Endodermal cell (in vitro differentiated cells): ENCODE measurements at places on chromosomes 4 and X.

- DNase-seq: no peak
These were observed 385.3 kb downstream of the ARHGAP24 start for GRCh38 chr4:85860066-85860740.

DNA sequence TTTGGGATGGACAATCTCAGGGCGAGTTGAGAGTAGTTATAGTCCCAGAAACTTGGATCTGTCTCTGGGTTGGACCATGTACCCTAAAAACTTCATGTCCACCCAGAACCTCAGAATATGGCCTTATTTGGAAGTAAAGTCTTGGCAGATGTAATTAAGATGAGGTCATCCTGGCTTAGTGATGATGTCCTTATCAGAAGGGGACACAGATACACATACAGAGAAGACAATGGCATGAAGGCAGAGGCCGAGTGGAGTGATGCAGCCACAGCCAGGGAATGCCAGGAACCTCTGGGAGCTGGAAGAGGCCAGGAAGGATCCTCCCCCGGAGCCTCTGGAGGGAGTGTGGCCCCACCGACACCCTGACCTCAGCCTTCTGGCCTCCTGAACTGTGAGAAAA, 61.2 kb upstream of the STX18 start:
- no peak for DNase-seq

DNA sequence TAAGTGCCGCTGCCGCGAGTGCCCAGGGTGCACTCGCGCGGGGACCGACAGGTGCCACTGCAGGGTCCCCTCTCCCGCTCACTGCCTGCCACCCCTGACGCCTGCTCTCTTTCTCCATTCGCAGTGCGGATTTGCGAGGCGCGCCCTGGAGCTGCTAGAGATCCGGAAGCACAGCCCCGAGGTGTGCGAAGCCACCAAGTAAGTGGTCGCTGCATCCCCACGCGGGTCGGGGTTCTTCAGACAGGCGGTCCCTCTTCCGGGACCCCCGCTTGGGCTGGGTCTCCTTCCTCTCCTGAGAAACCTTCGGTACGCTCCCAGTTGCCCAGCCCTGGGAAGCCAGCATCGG, 547 bp downstream of the GUCY1A1 start:
- DNase-seq: peak; percentile 81

DNA sequence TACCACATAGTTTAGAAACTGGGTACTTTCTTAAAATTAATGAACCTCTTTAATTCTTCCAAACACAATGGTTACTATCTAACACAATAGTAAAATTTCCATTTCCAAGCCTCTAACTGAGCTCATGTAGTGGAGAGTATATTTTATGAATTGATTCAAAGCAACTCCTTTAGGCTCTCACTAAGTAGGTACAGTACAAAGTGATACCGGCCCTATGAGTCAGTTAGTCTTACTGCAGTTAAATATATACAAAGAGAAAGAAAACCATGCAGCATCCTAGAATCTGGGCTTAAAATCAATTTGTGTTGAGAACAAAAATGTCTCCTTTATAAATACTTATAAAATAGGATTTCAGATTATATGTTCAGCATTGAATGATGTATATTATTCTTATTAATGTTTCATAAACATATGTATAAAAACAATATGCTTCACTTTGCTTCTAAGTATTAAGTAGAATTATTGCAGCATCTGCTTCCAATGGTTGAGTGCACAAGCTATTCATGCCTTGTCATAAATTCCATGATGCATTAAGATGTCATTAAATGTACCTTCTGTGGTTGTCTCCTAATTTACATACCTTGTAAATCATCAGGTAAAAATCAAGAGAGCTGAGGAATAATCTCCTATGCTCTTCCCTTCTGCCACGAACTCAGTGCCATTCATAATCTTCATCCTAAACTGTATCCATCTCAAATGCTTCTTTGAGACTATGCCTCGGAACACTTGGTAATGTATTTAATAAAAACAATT, 1037.8 kb downstream of the STPG2 start:
- DNase-seq: no peak

DNA sequence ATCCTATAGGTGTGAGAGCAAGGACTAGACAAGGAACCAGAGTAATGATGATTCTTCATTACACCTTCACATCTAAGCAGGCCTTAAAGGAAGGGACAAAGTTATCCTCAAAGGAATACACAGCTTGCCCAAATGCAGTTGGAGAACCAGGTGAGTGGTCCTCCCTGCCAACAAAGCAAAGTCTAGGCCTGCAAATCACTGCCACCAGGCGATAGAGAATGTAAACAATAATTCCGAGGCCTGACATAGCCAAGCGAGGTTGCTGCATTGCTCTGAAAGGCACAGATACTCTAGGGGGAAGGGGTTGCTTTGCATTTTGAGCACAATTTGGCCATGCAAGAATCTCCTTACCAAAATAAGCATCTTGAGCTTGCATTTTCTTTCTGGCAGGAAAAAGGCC, 178.2 kb upstream of the FAT1 start:
- no peak for DNase-seq

- no peak for DNase-seq
These were observed 180.4 kb downstream of the AFAP1 start for GRCh38 chr4:7759216-7759615.

DNA sequence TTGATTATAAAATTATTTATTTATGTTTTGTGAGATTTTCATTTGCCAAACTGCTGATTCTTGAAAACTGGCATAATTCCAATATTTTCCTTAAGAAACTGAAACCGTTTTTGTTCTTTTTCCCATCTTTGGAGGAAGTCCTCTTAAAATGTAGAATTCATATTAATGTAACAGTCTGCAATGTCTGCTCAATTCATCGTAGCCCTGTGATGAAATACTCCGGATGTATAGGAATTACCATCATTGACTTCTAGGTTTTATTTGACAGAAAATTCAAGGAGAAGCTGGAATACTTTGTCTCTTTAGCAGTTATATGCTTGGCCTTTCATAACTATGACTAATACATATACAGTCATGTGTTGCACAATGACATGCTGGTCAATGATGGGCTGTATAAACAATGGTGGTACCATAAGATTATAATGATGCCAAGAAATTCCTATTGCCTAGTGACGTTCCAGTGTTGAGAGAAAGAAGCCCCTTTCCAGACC, 185.0 kb upstream of the GPRIN3 start:
- no peak for DNase-seq

DNA sequence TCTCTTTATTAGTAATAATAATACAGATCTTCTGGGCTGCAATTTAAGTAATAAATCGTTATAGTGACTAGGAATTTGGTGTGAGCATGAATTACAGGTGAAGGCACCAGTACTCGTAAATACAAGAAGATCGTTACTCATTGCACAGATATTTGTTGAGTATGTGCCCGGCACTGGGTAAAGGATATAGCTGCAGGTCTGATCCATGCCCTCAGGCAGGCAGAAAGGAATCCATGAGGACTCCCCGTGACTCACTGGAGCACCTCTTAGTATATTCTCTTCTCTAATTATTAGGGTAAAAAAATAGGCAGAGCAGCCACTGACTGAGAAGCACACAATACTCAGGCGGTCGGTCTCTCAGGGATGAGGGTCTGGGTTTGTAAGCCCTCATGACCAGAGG, 868.3 kb downstream of the RAB28 start:
- no peak for DNase-seq

DNA sequence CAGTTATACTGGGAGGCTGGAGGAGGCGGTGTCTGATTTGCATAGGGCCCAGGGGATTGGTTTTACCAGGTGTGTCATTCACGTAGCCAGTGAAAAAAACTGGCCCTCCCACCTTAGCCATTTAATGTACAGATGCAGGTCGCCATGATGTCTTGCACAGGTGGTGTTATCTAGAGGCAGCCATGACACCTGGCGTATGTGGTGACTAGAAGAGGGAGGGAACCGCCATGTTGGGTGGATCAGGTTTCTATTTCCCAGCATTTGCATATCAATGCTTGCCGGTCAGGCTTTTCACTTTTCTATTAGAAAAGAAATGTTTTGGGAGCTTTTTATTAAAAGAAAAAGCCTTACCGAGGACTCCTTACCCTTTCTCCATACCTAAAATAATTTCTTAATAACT, 523.4 kb downstream of the ADGRL3 start:
- no peak for DNase-seq

- DNase-seq: no peak
These were observed 536 bp downstream of the OTUD5 start for GRCh38 chrX:48956728-48957414.

DNA sequence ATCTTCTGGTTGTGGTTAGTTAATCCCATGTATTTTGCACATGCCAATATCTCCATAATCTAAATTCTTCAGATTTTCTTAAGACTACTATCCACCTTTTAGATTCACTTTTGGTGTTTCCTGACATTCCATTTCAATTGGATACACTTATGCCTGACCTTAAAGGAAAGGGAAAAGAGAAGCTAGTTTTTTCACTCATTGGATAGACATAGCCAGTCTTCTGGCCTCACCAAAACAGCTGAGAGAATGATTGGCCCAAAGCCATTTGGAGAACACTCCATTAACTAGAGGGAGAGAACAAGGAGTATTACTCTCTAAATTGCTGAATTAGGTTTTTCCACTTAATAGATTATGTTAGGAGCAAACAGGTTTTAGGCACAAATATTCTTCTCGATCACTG, 4.0 kb downstream of the PRPS1 start:
- no peak for DNase-seq

DNA sequence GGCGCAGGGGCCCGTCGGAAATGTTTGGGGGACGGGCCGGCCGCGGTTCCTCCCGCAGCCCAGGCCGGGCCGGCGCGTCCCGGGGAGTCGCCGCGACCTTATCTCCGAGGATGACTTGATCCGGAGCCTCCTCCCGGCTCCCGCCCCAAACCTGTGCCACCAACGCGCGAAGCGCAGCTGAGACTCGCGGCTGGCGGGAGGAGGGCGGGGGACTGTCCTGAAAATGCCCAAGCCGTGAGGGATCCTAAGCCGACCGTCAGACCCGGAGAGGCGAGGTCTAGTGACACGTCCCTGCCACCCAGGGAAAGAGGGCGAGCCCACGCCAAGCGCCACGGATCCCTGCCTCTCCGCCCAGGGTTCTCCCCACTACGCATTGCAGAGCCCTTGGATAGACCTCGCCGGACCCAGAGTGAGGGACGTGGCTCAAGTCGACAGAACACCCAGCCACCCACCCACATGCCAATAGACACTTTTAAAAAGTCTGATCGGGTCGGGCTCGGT, 26.9 kb downstream of the UTP14A start:
- DNase-seq: peak; percentile 68

DNA sequence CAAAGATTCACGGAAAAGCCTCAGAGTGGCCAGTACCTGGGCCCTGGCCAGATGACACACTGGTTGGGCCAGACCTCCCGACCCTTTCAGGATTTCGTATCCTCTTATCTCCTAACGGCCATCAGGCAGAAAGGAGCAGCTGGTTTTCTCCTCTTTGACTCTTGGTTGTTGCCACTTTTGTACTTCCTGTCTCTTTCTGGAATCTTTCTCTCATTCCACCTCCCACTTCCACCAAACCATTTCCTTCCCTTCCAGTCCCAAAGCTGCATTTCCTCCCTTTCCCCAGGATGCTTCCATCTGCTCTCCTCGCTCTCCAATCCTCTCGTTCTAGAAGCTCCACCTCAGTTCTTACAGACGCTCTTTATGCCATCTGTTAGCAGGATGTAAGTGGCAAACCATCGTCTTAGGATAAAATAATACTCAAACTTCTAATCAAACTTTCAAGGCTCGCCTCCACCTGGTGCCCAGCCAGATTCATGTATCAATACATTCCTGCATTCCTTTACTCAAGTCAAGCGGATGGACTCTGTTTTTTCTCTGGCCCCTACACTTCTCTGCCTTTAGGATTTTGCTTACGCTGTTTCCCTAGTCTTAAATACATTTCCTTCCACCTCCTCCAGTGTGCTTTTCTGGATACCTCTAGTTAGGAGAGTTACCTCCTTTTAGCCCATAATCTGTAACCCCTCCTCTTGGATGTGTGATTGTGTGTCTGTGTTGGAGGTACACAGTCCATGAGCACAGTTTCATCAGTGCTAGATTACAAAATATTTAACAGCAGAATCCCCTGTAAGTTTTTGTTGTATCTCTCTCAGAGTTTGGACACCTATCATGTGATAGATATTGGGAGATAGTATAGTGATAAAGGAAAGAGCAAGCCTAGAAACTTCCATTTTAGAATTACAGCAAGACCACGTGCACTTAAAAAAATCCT, 70.4 kb downstream of the LDB2 start:
- no peak for DNase-seq

GRCh38 chr4:94032754-94033153, 174.9 kb upstream of the SMARCAD1 start:
- peak; percentile 72 for DNase-seq

DNA sequence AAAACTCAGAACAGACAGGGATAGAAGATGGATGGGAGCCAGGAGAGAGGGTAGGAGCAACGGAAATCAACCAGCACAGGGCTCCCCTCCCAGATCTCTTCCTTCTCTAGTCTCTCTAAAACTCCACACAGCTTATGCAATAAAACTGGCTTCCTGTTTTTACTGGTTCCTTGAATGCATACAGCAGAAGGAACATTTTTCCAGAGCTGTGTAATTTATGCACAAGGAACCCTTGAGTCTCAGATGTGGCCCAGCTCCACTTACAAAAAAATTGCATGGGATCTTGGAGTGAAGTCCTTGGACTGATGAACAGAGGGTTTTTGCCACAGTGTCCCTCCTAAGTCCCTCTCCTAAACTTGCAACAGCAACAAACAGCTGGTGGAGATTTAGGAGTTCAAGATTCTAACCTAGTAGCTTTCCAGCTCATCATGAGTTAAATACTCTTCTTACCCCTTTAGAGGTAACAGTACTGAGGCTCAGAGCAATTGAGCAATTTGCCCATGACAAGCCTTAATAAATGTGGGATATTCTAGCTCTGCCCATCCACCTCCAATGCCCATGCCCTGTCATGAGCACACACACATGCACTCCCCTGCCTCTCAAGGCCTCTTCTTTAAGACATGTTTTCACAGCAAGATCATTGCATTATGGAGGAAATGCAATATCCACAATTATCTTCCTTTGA, 18.4 kb upstream of the CC2D2A start:
- DNase-seq: no peak

DNA sequence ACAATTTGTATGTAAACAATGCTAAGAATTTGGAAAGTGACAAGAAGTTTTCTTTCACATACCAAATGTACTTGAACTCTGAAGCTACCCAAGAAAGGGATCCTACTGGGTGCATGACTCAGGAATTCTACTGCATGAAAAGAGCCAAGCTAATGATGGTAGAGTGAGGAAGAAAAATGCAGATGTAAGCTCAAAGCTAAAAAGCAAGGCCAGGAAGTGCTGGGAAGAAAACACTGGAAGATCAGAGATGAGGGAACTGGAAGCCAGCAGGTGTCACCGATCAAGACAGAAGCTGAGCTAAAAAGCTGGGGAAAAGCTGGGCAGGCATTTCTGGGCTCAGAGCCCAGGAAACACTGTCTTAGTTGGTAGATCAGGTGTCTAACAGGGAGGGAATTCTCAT, 449.1 kb downstream of the NKX6-1 start:
- DNase-seq: peak; percentile 80

GRCh38 chr4:156330436-156331031, 376.9 kb upstream of the CTSO start:
- no peak for DNase-seq

- peak; percentile 91 for DNase-seq
These were observed at the start of gene NHS for GRCh38 chrX:17374619-17375366. NHS (plus strand) TSS chrX:17375200; CDS start chrX:17375758, 558 bp downstream.

GRCh38 chrX:79065696-79066095, 78.8 kb upstream of the GPR174 start:
- DNase-seq: no peak

- no peak for DNase-seq
These were observed 61.0 kb downstream of the SEPSECS start for GRCh38 chr4:25098964-25099891.
